Right hindlimb (tissue), 1 donor: ENCODE measurements at places on chromosomes 16 and 17.
A peak's percentile ranks its signal among the peaks of the same experiment; 100 is the strongest.

GRCh38 chr17:5896215-5896614 is 174.0 kb upstream of the WSCD1 start:
- DNase-seq = no peak

DNA sequence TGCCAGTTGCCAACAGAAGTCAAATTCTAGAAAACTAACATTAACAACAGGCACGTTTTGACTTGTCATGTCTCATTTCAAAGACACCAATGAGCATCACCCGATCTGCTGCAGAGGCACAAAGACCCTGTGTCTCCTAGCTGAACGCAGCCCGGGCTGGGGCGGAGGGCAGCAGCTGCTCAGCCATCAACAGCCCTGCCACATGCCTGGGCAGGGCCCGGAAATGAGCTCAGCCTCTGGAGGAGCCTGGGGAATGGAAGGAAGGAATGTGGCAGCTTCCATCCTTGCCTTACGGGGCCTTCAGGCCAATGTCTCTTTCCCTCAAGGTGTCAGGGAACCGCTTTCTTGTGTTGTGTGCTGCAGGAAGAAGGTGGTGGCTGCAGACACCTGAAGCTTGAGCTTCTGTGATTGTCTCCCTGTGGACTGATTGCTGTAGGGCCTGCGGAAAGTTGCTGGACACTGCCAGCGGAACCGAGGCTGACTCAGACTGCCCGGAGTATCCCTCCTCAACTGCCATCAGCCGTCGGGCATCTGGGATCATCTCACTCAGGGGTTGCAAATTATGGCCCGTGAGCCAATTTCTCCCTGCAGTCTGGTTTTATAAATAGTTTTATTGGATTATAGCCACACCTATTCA is 7.3 kb downstream of the CDH13 start:
- DNase-seq = peak; percentile 83

DNA sequence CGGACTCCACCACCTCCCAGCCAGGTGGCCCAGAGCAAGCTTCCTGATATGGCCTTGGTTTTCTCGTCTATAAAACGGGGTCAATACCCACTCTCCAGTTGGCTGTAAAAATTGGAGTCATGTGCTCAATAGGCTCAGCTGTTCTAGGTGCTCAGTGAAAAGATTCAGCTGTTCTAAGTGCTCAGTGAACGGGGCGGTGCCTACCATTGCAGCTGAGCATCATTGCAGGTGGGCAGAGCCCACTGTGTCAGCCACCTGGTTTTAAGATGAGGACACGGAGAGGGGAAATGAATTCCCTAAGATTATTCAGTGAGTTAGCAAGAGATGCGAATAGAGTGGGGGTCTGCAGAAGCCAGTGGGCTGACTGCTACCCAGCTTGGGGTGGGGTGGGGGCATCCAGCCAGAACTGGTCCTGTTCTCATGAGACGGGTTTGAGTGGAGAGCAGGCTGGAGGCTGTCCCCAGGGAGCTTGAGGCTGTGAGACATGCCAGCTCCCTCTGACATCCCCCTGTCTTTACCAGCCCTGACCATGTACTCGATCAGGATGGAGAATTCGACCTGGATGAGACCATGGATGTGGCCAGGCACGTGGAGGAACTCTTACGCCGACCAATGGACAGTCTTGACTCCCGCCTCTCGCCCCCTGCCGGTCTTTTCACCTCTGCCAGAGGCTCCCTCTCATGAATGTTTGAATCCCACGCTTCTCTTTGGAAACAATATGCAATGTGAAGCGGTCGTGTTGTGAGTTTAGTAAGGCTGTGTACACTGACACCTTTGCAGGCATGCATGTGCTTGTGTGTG is 21.9 kb downstream of the STAT5A start:
- DNase-seq = no peak

DNA sequence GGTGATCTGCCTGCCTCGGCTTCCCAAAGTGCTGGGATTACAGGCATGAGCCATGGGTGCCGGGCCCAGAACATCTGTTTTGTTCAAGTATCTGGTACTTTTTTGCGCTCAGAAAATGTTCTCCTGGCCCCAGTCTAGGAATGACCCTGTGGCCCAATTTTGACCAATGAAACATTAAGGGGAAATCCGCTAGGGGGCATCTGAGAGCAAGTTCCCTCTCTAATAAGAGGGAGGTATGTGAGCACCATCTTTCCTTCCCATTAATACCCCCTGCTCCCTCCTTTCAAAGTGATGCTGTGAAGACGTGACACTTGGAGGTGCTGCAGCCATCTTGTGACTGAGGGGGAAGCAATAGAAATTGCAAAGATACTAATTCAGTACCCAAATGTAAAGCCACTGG is 16.5 kb upstream of the CLEC3A start:
- no peak for DNase-seq

- no peak for DNase-seq
Measured at GRCh38 chr17:37259030-37259735, 116.6 kb upstream of the C17orf78 start.

GRCh38 chr17:63398680-63399079 is 47.4 kb downstream of the CYB561 start:
- DNase-seq = no peak

- DNase-seq = peak; percentile 66
Measured at GRCh38 chr17:75096082-75096625, 8.4 kb downstream of the SLC16A5 start.

- no peak for DNase-seq
Measured at GRCh38 chr17:43881758-43882505, 25.4 kb downstream of the MPP2 start.

DNA sequence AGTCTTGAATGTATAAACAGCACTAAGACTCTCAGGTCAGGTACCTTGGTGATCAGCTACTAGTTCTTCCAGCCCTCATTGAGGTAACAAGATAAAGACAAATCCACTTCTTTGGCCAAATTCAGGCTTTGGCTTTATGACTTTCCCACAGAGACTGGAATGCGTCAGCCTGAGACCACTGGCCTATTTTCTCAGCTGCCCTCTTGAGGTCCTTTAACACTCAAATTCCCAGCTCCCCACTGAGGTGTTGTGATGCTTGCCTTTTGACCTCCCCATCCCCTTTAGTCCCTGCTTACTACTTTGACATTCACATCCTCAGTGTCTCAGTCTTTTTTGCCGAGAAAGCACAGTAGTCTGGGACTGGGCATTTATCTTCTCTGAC is 10.6 kb downstream of the TNFAIP1 start:
- no peak for DNase-seq

- DNase-seq = no peak
Measured at GRCh38 chr16:29893553-29893952, 5.8 kb downstream of the SEZ6L2 start.
